ENCODE measurements at places on chromosomes 12 and 14.

GRCh38 chr12:66916189-66916588 is 237.3 kb upstream of the GRIP1 start:
- no peak for DNase-seq

- no peak for DNase-seq
Measured at GRCh38 chr14:51950007-51950406, 39.3 kb upstream of the RTRAF start.

DNA sequence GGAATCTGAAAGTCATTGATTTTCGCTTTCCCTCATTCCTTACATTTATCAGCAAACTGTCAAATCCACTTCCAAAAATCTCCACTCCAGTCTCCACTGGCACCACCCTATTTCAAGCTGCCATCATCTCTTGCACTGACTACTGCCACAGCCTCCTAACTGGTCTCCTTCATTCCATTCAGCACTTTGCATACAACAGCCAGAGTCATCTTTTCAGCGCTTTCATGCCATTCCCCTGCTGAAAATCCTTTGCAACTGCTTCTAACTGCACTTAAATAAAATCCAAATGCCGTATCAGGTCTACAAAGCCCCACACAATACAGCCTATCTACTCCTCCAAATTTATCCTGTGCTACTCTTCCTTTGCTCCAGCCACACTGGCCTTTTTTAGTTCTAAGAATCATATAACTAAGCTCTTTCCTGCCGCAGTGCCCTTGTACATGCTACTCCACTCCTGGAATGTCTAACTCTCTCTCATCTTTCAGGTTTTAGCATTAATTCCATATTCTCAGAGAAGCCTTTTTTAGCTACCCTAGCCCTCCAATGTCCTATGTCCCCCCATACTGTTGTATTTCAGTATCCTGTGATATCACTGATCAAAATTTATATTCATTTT is 21.6 kb downstream of the FERMT2 start:
- DNase-seq = no peak

GRCh38 chr14:45519766-45520165 is 266.8 kb upstream of the MIS18BP1 start:
- DNase-seq = no peak

- DNase-seq = no peak
Measured at GRCh38 chr12:40907115-40907527, 214.9 kb downstream of the CNTN1 start.

DNA sequence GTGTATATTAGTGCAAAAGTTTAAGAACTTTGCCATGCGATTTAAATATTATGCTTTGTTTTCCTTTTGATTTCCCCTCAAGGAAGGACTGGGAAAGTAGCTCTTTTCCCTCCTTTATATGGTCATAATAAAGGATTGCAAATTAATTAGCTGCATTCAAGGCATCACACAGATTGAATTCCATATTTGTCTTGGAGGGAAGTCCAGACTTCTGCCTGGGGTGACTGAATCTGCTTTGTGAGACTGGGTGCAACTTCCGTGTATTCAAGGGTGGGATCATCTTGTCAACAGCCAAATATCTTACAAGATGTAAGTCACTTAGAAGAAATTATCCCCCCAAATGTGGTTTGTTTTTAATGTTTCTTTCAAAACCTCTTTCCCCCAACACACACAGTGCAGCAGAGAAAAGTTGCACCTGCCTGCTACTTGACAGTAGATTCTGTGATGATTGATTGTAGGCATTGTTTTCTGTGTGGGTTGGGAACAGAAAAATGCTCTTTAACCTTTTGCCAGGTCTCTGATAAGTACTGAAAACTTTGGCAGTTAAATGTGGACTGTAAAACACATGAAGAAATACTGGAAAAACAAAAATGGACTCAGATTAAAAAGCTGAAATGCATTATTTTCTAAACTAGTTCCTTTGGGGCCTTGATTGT is 28.4 kb downstream of the STK38L start:
- no peak for DNase-seq

DNA sequence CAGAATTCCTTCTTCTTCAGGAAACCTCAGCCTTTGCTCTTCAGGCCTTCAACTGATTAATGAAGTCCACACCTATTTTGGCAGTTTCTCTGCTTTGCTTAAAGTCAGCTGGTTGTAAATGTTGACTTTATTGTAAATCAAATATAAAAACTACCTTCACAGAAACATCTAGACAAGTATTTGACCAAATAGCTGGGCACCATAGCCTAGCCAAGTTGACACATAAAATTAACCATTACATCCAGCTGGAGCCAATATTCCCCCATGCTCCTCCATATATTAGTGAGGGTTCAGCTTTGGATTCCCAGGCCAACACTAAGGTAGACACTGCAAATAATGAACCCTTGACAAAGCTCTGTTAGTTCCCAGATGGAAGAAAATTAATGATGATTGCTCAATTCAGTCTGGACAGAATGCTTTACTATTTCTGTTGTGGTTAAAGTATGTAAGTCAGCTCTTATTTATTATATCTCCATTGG is 125.5 kb downstream of the ZFP36L1 start:
- DNase-seq = no peak

DNA sequence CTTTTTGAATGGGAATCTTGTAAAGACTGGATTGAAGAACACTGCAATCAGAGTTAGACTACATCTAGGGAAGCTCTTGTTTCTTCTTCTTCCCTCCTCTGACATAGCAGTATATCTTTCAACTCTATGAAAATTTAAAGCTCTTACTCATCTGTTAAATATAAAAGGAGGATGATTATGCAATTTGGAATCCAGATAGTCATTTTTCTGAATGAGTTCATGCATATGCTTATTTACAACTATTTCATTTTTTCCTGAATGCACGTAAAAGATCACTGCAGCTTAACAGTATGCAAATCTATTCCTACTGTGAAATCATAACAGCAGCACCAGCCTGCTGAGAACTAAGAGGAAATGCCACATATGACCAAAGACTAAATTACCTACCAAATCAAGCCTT is 133.5 kb upstream of the TMCC3 start:
- DNase-seq = no peak

- DNase-seq = no peak
Measured at GRCh38 chr12:48980953-48981756, 3.0 kb downstream of the WNT1 start.

GRCh38 chr14:57243320-57243719 is 25.4 kb downstream of the EXOC5 start:
- no peak for DNase-seq

- no peak for DNase-seq
Measured at GRCh38 chr12:6375269-6376078, at the start of gene SCNN1A. SCNN1A (minus strand) TSS chr12:6375563; CDS start chr12:6374783, 780 bp downstream.

DNA sequence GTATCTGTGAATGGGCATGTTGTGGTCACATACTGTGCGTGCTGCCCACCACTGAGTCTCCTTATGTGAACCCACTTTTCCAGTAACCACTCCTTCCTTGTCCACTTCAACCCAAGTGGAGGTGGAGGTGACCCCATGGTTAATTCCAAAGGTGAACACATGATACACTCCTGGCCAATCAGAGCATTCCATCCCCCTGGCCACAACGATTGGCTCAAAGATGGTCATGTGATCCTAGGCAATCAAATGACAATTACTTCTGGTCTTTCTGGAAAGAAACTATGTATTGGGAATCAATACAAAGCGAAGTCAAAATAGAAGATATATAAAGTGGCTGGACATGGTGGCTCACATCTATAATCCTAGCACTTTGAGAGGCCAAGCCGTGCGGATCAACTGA is 20.2 kb upstream of the CCDC60 start:
- DNase-seq = no peak

DNA sequence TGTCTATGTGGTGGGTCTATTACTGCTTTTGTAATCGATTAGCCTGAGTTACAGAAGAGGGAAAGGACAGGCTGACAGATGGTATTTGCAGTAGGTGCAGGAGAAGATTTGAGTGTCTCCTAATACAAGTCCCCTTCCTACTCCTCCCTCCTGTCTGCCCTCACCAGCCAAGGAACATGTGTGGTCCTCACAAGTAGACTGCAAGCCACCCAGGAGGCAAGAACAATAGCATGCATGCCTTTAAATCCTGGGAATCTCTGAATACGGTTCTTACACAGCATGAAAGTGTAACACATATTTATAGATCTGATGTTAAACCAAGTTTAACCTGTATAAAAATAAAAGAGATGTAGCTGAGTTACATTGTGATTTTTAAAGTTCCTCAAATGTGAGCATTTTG is 117.0 kb downstream of the PTCSC3 start:
- no peak for DNase-seq

GRCh38 chr14:94025720-94026119 is 420 bp upstream of the OTUB2 start:
- no peak for DNase-seq

DNA sequence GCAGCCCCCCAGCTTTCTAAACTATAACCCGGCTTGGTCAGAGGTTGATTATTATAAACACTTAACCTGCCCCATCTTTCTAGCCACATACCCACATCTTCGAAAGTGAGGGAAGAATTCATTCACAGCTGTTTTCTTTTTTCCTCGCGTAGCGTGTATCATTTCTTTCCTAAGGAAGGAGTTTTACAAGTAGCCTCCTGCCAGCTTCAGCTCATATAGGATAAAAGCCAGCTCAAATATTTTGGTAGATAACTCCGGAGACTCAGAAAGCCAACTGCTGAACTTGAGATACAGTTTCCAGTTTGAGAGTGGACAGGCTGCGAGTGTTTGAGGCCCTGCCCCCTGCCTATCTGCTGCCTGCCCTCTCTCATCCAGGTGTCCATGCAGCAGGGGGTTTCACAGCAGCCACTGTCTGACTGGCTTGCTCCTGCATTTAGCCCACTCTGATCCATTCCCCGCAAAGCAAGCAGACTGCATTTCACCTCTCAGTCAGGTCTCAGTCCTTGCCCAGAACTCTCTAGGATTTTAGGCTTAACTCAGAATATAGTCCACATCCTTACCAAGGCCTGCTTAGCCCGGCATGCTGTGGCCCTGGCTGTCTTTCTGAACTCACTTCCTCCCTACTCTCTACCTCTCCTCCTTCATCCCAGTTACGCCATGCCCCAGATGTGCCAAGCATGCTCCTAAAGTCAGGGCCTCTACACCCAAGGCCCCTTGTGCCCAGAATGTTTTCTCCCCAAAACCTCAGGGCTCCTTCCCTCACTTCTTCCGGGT is 46.9 kb downstream of the EVL start:
- DNase-seq = no peak

- no peak for DNase-seq
Measured at GRCh38 chr12:132481771-132482745, 7.9 kb upstream of the FBRSL1 start.

DNA sequence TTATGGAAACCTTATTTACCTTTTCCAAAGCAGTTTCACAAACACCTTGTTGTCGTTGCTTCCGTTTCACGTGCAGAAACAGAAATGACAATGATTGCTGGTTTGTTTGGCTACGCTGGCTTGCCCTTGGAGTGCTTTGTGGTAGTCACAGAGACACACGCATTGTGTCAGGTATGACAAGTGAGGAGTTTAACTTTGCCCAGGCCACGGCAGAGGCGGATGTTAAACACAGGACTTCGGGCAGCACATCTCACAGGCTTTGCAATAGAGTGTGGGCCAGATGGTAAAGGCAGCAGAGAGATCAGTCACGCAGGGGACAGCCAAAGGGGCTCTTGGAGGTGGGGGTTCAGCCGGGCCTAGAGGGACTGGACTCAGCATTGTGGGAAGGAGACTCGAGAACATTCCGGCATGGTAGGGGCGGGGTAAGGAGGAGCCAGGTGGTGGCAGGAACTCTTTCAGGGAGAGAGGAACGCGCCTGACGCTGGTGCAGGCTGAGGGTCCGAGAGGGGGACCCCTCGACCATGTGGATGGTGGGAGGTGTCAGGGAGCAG is 59.8 kb upstream of the KCNA1 start:
- DNase-seq = no peak

DNA sequence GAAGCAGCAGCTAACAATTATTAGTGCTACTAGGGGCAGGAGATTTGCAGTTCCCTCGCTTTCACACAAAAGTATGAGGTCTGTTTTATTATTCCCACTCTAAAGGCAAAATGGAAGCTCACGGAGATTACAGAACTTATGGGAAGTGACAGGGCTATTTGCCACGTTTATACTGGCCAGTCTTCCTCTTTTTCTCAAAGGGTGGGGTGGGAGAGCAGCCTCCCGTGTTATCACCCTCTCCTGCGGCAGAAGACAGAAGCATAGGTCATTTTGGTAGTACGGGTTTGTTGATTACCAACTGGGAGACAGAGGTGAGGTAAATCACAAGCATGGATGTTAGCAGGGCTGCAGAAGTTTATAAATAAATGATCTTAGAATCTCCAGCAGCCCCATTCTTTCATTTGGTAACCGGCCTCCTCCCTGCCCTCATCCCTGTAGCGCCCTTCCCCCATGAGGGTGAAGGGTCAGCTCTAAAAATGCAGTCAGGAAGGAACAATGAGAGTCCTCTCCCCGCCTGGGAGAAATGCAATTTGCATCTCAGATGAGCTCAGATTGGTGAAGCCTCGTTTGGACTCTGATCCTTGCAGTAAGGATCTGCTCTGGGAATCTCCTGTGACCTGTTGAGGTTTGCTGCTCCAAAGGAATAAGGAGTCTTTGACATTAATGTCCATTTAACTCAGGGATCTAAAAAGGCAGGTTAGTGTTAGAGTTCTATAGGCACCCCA is 44.7 kb upstream of the SINHCAF start:
- DNase-seq = no peak

DNA sequence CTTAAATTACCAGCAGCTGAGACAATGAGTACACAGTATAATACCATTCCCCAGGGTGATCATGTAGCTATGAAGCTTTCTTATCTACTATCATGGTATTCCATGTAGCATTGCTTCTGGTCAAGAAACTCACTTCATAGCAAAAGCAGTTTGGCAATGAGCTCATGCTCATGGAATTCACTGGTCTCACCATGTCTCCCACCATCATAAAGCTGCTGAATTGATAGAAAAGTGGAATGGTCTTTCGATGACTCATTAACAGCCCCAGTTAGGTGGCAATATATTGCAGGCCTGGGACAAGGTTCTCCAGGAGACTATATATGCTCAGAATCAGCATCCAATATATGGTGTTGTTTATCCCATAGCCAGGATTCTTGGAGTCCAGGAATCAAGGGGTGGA is 553.7 kb downstream of the FOXG1 start:
- DNase-seq = no peak

DNA sequence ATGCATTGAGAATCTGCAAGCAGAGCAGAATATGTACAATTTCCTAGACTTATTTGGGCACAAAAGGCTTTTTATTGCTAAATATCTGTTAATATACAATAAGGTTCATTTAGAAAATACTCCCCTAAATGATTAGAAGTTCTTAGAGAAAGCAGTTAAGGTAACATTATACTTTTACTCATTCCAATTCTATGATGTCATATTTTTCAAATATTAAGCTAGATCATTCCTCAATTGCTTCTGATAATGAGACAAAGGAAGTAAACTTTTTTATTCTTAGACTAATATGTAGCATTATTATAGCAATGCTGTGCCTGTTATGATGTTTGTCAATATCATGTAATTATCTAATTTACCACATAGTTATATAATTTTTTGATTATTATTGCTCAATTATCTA is 447.0 kb downstream of the SLC16A7 start:
- no peak for DNase-seq

GRCh38 chr12:105801351-105801750 is 337.4 kb downstream of the NUAK1 start:
- DNase-seq = no peak

- DNase-seq = no peak
Measured at GRCh38 chr12:75725521-75726111, 214.2 kb upstream of the KRR1 start.
